ENCODE measurements at places on chromosomes 4 and X.

DNA sequence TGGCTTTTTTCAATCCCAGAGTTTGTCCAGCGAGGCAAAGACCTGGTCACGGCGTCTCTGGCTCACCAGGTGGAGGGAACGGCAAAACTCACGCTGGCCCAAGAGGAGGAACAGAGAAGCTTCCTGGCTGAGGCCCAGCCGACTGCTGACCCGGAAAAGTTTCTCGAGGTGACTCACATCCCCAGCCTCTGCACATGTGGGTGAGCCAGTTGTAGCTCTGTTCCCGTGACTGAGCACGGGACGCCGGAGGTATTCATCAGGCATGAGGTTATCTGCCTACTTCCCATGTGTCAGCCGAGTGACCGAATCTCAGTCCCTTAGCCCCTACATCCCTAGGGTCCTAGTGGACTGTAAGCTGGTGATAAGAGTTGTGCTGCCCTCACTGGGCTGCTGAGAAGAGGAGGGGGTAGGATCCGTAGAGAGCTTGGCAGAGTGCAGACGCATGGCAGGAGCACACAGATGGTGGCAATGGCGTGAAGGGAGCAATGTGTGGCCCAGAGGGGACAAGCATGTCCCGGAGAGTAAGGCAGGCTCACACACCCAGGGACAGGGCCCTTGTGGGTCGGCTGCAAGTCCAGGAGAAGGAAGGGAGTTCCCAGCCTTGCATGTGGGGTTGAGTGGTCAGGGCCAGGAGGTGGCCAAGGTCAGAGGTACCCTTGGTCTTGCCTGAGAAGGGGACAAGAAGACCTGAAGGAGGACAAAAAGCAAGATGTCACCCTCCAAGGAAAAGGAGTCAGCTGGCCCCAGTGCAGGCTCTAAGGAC lies 42.9 kb downstream of the EVC start:
- DNase-seq: no peak

- DNase-seq: no peak
Measured at GRCh38 chr4:174999407-174999806, 81.2 kb downstream of the ADAM29 start.

- DNase-seq: no peak
Measured at GRCh38 chrX:85865324-85865723, 182.0 kb downstream of the CHM start.

GRCh38 chr4:123093236-123093635 lies 170.8 kb upstream of the NUDT6 start:
- DNase-seq: no peak

DNA sequence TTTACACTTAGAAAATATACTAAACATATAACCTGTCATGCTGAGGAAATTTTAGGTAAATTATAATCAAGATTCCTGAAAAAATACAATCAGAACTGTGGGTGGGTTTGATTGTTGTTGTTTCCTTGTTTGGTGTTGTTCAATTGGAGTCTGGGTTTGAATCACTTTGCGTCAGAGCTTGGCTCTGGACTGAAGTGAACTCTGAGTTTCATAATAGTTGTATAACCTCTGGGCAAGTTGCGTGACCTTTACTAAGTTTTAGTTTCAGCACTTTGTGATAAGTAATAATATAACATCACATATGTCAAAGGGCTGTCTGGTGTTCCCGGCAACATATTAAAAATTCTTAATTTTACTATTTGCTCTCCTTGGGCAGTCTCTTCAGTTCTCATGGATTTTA lies 758.1 kb downstream of the RAPGEF2 start:
- DNase-seq: no peak

DNA sequence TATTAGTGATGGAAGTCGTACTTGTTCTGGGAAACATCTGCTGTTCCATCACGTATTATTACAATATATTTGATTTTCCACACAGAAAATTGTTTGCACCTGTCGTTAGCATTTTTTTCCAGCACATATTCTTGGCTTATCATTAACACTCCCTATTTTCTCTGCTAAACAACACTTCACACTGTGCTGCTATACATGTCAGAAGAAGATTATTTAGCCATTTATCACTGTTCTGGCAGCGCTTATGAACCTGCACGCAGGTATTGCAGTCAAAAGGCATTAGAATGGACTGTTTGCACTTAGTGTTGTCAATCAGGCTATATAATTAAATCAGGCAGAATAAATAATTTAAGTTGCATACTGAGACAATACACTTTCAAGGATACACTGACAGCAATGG lies 218.6 kb downstream of the CHM start:
- no peak for DNase-seq

DNA sequence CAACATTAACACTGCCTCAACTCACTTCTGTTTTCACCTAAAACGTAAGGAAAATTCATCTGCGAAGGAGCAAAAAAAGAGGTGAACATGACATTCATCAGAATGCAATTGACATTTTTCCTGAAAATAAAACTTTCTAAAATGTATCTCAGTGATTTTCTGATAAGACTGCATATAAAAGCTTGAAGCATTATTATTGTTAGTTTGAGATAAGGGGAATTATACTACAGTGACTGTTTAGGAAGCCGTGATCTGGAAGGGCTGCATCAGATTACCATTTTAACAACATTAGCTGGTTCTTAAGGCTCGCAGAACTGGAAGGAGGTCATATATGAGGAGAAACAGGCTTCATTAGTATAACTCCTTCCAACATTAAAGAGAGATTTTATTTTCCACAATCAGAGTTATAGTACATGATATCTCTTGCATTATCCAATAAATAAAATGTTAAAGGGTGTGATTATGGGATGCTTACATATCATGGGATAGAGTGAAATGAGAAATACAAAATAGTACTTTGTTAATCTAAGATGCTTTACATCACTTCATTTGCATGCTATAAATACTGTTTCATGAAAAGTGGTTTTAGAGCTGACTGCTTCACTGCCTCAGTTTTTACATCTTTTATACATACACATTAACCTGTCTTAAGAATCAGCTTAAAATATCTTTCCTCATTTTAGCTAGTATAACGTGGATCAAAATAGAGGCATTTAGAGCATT lies 1820.1 kb upstream of the TENM3 start:
- no peak for DNase-seq

DNA sequence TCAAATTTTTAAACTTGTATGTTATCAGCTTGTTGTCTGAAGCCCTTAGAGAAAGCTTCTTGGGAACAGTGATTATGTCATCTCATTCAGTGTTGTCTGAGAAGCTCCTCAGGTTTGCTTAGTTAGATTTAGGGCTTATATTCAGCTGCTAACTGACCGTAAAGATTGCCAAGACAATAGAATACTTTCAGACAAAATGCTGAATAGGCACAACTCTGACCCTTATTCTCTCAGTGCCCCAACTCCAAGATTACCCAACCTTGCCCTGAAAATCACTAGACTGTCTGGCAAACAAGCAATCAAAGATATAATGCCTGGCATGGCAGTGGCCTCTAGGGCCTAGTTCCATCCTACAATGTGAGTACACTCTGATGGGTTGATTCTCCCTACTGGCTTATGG lies 950.5 kb upstream of the HS3ST1 start:
- no peak for DNase-seq

DNA sequence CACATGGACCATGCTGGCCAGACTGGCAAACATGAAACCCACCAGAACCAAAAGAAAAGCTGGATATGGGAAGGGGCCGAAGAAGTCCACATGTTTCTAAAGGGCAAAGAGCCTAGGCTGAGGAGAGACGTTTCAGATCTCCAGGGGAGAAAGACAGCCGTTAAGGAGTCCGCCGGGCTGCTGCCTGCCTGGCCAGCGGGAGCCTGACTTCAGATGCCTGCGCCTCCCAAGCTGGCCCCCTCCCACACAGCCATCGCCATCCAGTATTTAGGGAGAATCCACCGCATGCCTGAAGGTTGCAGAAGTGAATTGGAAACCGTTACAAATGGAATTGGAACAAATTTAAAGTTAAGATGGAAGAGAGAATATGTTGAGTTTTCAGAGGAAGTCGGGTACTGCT lies 2.9 kb downstream of the TBL1X start:
- no peak for DNase-seq

- DNase-seq: no peak
Measured at GRCh38 chr4:105568584-105568983, 16.2 kb downstream of the ARHGEF38 start.

DNA sequence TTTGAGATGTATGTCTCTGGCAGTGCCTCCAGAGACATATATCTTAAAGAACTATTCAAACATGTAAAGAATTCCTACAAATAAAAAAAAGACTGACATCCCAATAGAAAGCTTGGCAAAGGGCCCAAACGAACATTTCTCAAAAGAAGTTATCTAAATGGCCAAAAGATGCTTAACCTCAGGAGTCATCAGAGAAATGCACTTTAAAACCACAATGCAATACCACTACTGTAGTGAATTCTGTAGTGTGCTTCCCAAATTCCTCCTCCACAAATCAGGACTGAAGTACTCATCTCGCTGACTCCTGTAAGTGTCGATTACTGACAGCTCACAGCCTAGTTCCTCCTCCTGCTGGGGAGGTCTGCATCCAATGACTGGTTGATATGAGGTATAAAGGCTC lies 129.0 kb upstream of the MAMLD1 start:
- DNase-seq: no peak

DNA sequence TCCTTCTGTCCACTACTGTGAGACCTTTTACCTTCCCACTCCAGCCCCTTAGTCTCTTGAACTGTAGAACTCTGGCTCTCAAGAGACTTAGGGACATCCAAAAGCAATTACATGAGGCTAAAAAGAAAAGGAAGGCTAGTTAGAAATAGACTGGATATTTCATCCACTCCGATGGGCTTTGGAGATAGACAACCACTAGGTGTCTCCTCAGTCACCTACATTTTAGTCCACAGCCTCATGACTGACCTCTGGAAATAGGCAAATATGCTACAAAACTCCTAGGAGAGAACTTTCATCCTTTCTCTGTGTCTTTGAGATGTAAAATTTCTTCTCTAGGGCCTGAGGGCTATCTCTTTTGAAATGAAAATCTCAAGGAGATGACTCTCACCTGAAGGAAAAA lies 45.1 kb upstream of the LAMP2 start:
- no peak for DNase-seq

DNA sequence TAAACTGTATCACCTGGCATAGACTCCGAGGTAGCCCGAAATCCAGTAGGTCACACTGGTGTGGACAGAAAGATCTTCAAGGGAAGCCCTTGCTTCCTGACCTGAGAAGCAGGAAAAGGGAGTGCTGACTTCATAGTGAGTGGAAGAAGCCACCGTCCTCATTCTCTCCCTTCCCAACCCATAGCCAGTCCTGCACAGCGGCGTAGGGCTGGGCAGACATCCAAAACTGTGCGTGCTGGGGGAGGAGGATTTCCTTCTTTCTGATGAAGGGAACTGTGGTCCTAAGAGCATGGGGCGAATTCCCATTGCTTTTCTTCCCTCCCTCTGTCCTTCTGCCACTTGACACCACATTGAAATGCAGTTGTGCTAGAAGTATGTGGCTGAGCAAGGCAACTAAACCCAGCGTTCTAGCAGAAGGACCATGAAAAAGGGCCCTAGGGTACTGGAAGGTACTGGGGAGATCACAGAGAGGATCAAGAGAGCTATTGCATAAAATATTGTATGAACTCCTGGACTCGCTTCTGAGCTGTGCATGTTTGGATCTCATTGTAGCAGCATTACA lies 66.9 kb downstream of the STOX2 start:
- no peak for DNase-seq

DNA sequence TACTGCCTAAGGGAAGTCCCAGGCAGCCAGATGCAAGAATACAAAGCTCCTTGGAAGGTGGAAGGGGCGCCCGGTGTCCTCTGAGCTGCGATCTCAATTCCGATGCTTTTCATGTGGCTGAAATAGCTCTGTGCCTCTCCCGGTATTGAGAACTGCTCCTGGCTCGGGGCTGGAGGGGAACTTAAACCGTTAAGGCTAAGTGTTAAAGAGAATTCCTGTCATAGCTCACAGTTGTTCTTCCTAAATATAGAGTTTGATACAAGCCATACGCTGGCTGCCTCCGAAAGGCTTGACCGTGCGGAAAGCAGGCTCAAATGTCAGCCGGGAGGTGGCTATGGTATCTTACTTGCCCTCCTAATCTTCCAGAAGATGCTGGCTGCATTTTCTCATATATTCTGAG lies at the start of gene SMPX:
Gene SMPX, minus strand, starts transcription at position 157 of the 400 bp plus-strand sequence. CDS start 3,826 bp downstream, outside the sequence.
- DNase-seq: no peak

DNA sequence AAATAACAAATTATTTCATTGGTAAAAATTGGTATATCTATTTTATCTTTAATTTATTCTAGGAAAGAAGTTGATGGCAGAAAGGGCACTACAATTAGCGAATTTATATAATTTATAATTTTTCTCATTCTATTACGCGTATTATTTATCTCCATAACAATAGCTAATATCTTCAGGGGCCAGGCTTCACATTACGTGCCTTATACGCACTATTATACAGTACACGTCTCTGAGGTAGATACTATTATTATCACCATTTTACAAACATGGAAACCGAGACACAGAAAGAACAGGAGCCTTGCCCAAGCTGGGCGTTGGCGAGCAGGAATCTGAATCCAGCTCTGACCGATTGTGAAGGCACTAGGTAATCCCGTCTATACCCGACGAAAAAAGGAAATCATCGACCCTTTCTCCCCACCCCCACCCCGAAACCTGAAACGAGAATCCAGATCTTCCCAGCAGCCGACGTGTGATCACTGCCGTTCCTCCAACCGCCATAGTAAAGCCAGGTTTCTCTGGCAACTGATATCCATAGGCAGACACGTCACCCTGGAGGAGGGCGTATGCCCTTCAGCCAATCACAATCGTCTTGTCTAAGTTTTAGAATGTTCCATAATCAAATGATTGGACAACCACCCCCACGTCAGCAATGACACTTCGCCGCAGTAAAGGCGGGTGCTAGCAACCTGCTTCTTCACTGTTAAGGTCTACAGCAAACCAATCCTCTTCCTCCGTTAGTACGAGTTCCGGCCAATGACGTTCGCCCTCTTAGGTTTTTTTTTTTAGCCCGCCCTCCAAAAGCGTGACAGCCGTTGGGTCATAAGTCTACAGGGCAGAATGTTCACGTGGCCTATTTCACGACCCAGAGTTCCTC lies at the start of gene MORF4L2:
Gene MORF4L2, minus strand, starts transcription at position 501 of the 874 bp plus-strand sequence. CDS start 9,672 bp downstream, outside the sequence.
- peak; percentile 94 for DNase-seq

GRCh38 chr4:40363945-40364344 lies 28.8 kb downstream of the CHRNA9 start:
- no peak for DNase-seq

- DNase-seq: no peak
Measured at GRCh38 chr4:1338752-1339414, 8.1 kb upstream of the UVSSA start.

GRCh38 chr4:140300271-140300970 lies 73.0 kb upstream of the SCOC start:
- DNase-seq: no peak

DNA sequence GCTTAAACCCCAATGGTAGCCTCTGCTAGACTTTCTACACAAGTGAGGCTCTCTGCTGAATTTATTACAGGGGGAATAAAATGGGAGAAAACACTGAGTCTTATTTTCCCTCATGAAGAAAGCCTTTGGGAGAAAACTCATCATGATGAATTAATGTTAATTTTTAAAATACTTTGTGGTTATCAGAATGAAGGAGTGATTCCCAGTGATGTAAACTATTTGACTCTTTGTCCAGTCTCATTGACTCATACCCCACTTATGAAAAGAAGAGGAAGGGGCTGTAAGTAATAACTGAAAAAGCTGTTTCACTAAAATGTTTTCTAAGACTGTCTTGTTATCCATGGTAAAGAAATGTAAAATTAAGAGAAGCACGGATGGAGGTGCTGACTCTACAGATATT lies 208.8 kb downstream of the GRIA3 start:
- no peak for DNase-seq

GRCh38 chr4:20456407-20456806 lies 204.7 kb downstream of the SLIT2 start:
- no peak for DNase-seq
